SJSA1 (cell line): ENCODE measurements at places on chromosomes 12 and 14. TPM values are rescaled to one million over a fixed set of nuclear protein-coding genes. Genes with fewer than 3 reads are reported as not detected.
A peak's percentile ranks its signal among the peaks of the same experiment; 100 is the strongest.

The EIF2S1 gene
- 276 and 302 TPM in 2 replicates for total RNA-seq

The DBX2 gene
- total RNA-seq, result not detected in 2 replicates

The KRT73 gene
- not detected in 2 replicates for total RNA-seq

The KERA gene
- 41.1 and 72.5 TPM in 2 replicates for total RNA-seq

The KSR2 gene
- 0.03 TPM in 1 of 2 replicates, not detected in the other for total RNA-seq

GRCh38 chr14:80164991-80165721 is 46.1 kb downstream of the DIO2 start:
- no peak overlapping the region for H3K4me3 ChIP-seq
- no peaks in the 10 kb centered on the region for H3K27me3 ChIP-seq
- no peak for DNase-seq
- no peaks in the 10 kb centered on the region for H3K36me3 ChIP-seq
- H3K27ac ChIP-seq, result no peak overlapping the region
- peaks cover 9% of the 10 kb centered on the region for H3K4me1 ChIP-seq

- no peaks in the 10 kb centered on the region for H3K36me3 ChIP-seq
- H3K4me3 ChIP-seq, result no peak overlapping the region
- H3K27me3 ChIP-seq, result no peaks in the 10 kb centered on the region
- no peak overlapping the region for H3K27ac ChIP-seq
These were observed 163.2 kb downstream of the DYRK2 start for GRCh38 chr12:67811437-67812361.

GRCh38 chr12:32139064-32139421 is 32.4 kb downstream of the BICD1 start:
- H3K27me3 ChIP-seq, result no peaks in the 10 kb centered on the region
- no peaks in the 10 kb centered on the region for H3K36me3 ChIP-seq
- no peak overlapping the region for H3K4me3 ChIP-seq
- DNase-seq, result no peak
- H3K27ac ChIP-seq, result no peak overlapping the region

- H3K4me1 ChIP-seq, result no peaks in the 10 kb centered on the region
- H3K27me3 ChIP-seq, result no peaks in the 10 kb centered on the region
- DNase-seq, result no peak
- H3K27ac ChIP-seq, result no peak overlapping the region
- no peak overlapping the region for H3K4me3 ChIP-seq
These were observed 71.6 kb downstream of the OTOGL start for GRCh38 chr12:80170915-80171314.

GRCh38 chr12:125100551-125101434 is 35.6 kb downstream of the AACS start:
- no peak for DNase-seq
- no peak overlapping the region for H3K4me3 ChIP-seq
- no peak overlapping the region for H3K27ac ChIP-seq
- peaks cover 9% of the 10 kb centered on the region for H3K36me3 ChIP-seq
- H3K4me1 ChIP-seq, result no peaks in the 10 kb centered on the region

- H3K36me3 ChIP-seq, result no peaks in the 10 kb centered on the region
- no peak for DNase-seq
- no peaks in the 10 kb centered on the region for H3K4me1 ChIP-seq
These were observed 31.1 kb downstream of the CCDC177 start for GRCh38 chr14:69543341-69544115.

- no peak overlapping the region for H3K4me3 ChIP-seq
- H3K27me3 ChIP-seq, result no peaks in the 10 kb centered on the region
- H3K27ac ChIP-seq, result no peak overlapping the region
- H3K4me1 ChIP-seq, result no peaks in the 10 kb centered on the region
- no peak for DNase-seq
These were observed 223.3 kb downstream of the RGS6 start for GRCh38 chr14:72155379-72155993.

GRCh38 chr14:36702474-36702873 is 40.8 kb downstream of the PAX9 start:
- no peak overlapping the region for H3K27ac ChIP-seq
- peaks cover 18% of the 10 kb centered on the region for H3K4me1 ChIP-seq
- H3K36me3 ChIP-seq, result no peaks in the 10 kb centered on the region

GRCh38 chr12:67523538-67523937 is 125.0 kb upstream of the DYRK2 start:
- H3K27me3 ChIP-seq, result no peaks in the 10 kb centered on the region
- H3K4me1 ChIP-seq, result peaks cover 16% of the 10 kb centered on the region
- H3K4me3 ChIP-seq, result no peak overlapping the region
- no peaks in the 10 kb centered on the region for H3K36me3 ChIP-seq
- DNase-seq, result no peak

DNA sequence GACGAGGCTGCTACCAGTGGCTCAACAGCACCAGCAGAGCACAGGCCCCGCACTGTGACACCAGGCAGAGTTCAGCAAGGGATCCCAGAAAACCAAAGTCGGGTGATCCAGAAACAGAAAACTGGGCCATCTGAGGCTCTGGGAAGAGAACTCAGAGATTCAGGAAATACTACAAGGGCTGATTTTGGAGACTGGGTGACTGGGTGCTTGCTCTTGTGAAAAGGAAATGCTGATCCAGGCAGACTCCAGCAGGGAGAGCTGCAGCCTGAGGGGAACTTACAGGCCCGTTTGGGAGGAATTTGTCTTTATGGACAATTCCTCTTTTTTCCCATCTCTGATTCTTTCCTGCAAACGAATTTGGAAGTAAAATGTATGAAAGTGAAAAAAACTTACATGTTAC is 28.2 kb downstream of the FOXN3 start:
- DNase-seq, result no peak
- H3K36me3 ChIP-seq, result no peaks in the 10 kb centered on the region
- no peak overlapping the region for H3K27ac ChIP-seq
- no peak overlapping the region for H3K4me3 ChIP-seq

GRCh38 chr14:32477396-32477795 is 148.3 kb downstream of the AKAP6 start:
- H3K27ac ChIP-seq, result no peak overlapping the region
- no peaks in the 10 kb centered on the region for H3K36me3 ChIP-seq
- no peaks in the 10 kb centered on the region for H3K27me3 ChIP-seq
- no peak overlapping the region for H3K4me3 ChIP-seq
- peaks cover 52% of the 10 kb centered on the region for H3K4me1 ChIP-seq

GRCh38 chr12:50641566-50641965 is 122.3 kb upstream of the ATF1 start:
- no peak for DNase-seq
- peaks cover 7% of the 10 kb centered on the region; the same call in 1 of the 2 replicates for H3K36me3 ChIP-seq
- H3K27me3 ChIP-seq, result no peaks in the 10 kb centered on the region
- no peak overlapping the region for H3K4me3 ChIP-seq
- no peak overlapping the region; the same call in 1 of the 2 replicates for H3K27ac ChIP-seq

GRCh38 chr12:95473231-95473883 is 595 bp upstream of the METAP2 start:
- peak overlapping the region; percentile 70 for H3K27ac ChIP-seq
- peaks cover 10% of the 10 kb centered on the region for H3K4me1 ChIP-seq
- H3K36me3 ChIP-seq, result peaks cover 40% of the 10 kb centered on the region
- DNase-seq, result no peak
- H3K4me3 ChIP-seq, result peak overlapping the region; percentile 63
- no peaks in the 10 kb centered on the region for H3K27me3 ChIP-seq

GRCh38 chr14:74804219-74804825 is 41.2 kb downstream of the YLPM1 start:
- no peak overlapping the region for H3K27ac ChIP-seq
- DNase-seq, result no peak
- H3K4me3 ChIP-seq, result no peak overlapping the region
- no peaks in the 10 kb centered on the region for H3K4me1 ChIP-seq
- H3K27me3 ChIP-seq, result no peaks in the 10 kb centered on the region

GRCh38 chr14:101512376-101512695 is 49.0 kb upstream of the DIO3 start:
- no peak for DNase-seq
- no peak overlapping the region for H3K27ac ChIP-seq
- no peaks in the 10 kb centered on the region for H3K27me3 ChIP-seq
- H3K36me3 ChIP-seq, result no peaks in the 10 kb centered on the region
- no peak overlapping the region for H3K4me3 ChIP-seq

DNA sequence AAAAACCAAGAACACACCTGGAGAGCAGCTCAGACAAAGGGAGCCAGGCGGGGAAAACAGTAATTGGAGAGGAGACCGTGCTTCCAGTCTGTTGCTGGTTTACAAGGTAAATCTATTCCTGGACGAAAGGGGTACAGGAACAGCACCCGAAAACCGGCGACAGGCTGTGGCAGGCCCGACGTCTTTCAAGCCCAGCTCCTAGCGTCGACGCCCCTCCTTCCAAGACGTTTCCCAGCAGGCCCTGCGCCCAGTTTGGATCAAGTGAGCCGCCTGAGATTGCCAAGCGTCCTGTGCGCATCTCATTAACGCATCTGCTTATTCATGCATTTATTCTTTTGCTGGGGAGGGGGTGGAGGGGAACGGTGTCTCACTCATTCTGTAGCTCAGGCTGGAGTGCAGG is 1.4 kb downstream of the C12orf56 start:
- no peaks in the 10 kb centered on the region; the same call in 1 of the 2 replicates for H3K27me3 ChIP-seq
- no peak overlapping the region for H3K27ac ChIP-seq
- peaks cover 6% of the 10 kb centered on the region; the same call in 1 of the 2 replicates for H3K4me1 ChIP-seq
- no peak for DNase-seq
